ENCODE measurements at places on chromosomes 16 and 17.
A peak's percentile ranks its signal among the peaks of the same experiment; 100 is the strongest.

GRCh38 chr16:27408012-27408601 lies 6.1 kb downstream of the IL21R start:
- DNase-seq = peak; percentile 52

- no peak for DNase-seq
These were observed 205.6 kb downstream of the XYLT1 start for GRCh38 chr16:17265154-17265553.

DNA sequence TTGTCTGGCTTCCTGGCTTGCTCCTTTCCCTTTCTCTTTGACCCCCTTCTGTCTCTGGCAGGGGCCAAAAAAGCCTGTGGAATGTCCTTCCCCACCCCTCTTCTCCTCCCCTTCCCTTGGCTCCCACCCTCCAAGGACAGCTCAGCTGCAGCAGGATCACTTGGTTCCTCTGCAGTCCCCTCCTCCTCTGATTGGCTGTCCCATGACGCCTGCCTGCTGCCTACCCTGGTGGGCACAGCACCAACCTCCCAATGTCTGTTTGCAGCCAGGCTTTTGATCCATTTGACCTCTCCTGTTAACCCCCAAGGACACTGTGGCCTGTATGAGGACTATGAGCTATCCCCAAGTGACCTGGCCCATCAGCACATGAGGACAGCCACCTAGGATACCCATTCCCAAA lies 14.8 kb upstream of the MTMR4 start:
- DNase-seq = no peak

GRCh38 chr17:50264263-50265113 lies 9.8 kb upstream of the TMEM92 start:
- no peak for DNase-seq

- DNase-seq = peak; percentile 40
These were observed 57.8 kb upstream of the TEX2 start for GRCh38 chr17:64320613-64321553.

DNA sequence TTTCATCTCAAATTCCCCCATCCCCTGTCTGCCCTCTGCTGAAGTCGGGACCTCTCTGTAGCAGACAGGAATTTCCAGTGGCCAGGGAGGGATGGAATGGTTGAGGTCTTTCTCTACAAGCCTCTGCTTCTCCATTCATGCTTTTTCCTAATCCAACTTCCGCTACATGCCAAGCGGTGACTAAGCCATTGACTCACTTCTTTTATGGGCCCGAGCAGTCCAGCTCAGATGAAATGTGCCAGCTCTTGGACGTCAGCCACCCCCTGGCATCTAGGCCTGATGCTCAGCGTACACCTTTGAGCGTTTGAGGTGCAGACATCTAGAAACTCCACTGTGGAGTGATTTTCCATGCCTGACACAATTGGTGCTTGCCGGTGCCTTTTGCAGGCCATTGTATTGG lies 40.7 kb upstream of the GPR139 start:
- no peak for DNase-seq

DNA sequence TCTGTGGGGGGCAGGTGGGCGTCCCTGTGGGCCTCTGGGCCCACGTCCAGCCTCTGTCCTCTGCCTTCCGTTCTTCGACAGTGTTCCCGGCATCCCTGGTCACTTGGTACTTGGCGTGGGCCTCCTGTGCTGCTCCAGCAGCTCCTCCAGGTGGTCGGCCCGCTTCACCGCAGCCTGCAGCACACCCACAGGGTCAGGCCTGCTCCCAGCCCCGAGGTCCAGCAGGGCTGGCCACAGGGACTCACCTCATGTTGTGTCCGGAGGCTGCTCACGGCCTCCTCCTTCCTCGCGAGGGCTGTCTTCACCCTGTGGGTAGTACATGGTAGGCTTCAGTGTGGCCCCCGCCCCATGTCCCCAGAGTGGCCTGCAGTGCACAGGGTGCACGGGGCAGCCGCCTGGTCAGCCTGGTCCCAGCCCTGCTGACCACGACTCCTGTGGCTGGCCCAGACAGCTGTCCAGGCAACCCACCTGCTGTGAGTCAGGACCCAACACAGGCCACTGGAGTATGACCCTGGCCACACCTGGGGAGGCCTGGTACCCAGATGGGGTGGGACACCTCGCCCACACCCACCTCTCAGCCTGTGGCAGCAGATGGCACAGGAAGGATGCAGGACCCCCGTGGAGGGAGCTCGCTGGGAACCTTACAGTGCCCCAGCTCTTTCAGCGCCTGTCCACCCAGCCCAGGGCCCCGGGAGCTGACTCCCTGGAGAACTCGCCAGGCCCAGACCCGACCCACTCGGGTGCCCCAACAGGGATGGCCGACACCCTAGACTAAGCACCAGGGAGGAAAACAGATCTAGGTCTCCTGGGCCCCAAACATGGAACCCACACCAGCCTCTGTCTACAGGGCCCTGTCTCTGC lies 23.9 kb upstream of the AATK start:
- no peak for DNase-seq

DNA sequence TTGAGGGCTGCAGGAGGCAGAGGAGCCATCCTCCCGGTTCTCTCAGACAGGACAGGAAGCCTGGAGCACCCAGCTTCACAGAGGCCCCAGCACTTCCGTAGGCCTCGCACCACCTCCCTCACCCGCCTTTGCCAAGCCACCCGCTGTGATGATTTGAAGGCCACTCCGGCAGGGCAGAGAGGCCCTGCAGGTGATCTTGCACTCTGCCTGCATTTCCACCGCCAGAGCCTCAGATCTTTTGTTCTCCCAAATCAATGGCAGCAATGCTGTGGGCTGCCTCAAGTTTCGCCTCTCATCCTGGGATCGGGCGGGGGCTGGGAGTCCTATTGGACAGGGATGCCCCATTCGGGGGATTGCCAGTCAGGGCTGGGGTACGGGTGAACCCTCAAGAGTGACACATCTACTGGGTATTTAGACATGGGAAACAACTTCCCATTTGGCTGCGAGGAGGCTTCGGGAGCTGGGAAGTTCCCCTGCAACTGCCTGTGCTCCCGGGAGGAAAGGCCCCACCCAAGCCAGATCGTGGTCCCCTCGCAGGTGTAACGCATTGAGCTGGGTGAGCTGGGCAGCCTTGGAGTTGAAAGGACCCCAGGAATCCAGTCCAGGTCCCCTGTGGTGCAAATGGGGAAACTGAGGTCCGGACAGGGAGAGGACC lies 34.8 kb upstream of the PEMT start:
- no peak for DNase-seq

GRCh38 chr17:10144982-10145381 lies 53.4 kb downstream of the GAS7 start:
- no peak for DNase-seq

DNA sequence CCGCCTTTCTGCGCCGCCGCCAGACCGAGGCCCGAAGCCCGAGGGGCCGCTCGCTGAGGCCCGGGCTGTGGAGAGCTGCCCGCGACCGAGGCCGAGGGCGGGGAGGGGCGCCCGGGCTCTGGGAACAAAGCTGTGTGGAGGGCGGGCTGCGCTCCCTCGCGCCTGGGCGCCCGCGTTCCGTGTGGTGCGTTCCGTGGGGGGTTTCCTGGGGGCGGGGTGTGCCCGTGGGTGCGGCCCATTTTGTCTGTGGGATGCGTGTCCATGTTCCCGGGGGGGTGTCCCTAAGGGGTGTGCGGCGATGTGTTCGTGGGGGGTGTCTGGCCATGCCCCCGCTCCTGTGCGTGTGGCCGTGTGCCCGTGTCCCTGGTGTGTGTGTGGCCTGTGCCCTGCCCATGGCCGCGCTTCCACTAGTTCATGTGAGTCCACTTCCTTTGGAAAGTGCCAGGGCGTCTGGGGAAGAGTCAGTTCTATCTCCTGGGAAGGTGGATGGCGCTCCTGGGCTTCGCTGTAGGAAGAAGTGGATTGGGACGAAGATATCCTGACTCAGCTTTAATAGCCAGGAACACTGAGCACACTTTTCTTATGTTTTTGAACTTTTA lies 520 bp downstream of the JPT2 start:
- DNase-seq = peak; percentile 34

GRCh38 chr16:20348365-20349185 lies 3.9 kb downstream of the UMOD start:
- no peak for DNase-seq

DNA sequence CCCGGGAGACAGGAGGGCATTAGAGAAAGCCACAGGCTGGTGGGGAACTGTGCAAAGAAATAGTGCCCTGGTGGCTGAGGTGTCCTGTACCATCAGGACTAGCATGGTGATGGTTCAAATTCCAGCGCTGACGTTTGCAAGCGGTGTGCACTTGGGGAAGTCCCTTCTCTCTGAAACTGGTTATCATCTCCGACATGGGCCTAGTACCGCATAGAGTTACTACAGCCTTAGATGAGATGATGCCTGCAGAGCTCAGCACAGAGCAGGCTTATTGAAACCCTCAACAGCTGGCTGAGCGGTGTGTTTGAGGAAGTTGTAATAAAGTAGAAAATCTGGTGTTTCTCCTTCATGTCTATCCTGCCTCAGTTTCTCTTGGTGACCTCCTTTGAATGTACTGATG lies 136.7 kb upstream of the WSCD1 start:
- no peak for DNase-seq

DNA sequence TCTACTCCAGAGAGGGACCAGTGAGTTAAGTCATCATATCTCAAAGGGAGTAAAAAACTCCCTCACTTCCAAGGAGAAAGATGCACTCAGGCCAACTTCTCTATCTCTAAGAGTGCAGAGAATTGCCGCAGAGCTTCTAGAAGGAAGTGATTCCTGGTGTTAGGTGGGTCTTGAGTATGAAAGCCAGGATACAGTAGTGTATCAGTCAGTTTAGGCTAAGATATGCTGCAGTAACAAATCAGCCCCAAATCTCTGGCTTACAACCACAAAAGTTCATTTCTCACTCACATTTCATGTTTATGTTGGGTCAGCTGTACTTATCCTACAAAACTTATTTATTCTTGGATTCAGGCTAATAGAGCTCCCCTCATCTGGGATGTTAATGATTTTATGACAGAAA lies 106.3 kb downstream of the HS3ST4 start:
- no peak for DNase-seq

GRCh38 chr16:90009172-90009899 lies 9.9 kb downstream of the DBNDD1 start:
- DNase-seq = no peak

DNA sequence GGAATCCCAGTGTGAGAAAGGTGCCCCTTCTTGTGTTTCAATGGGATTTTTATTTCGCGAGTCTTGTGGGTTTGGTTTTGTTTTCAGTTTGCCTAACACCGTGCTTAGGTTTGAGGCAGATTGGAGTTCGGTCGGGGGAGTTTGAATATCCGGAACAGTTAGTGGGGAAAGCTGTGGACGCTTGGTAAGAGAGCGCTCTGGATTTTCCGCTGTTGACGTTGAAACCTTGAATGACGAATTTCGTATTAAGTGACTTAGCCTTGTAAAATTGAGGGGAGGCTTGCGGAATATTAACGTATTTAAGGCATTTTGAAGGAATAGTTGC lies 567 bp downstream of the UBB start:
- peak; percentile 29 for DNase-seq

DNA sequence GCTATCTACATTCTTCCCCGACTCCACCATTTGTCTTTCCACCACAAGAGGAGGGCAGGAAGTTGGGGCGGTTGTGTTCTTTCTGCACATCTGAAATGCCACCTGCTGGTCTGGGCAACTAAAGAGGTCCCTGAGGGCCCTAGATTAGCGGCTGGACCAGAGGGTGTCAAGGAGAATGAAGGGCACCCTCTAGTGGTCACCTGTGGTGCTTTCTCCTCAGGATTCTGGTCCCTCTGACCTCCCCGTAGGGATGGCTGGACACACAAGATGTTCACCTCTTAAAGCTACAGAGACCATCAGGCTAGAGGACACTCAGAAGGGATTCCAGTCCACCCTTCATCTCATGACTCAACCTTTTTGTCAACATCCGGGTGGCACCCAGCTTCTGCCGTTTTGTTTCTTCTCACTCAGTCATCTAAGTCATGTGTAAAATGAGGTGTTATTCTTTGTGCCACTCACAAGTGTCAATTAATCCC lies 2.9 kb upstream of the SCIMP start:
- peak; percentile 10 for DNase-seq

- DNase-seq = no peak
These were observed 9.5 kb upstream of the UNK start for GRCh38 chr17:75774991-75775668.

DNA sequence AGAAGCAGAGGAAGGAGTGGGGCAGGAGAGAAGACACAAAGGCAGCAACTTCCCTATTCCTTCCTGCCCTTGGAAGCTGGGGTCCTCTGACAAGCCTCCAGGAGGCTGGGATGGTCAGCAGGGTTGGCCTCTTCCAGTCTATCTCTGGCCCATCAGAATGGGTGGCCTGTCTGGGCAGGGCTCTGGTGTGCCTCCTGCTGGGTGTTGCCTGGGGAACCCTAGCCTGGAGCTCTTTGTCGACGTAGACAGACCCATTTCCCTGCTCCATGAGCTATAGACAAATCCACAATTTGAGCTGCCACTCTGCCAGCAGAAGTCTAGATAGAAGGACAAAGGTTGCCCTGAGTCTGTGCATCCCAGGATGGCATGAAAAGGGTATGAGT lies 11.4 kb downstream of the IGFBP4 start:
- no peak for DNase-seq

GRCh38 chr17:78342449-78343186 lies 17.3 kb downstream of the SOCS3 start:
- no peak for DNase-seq

DNA sequence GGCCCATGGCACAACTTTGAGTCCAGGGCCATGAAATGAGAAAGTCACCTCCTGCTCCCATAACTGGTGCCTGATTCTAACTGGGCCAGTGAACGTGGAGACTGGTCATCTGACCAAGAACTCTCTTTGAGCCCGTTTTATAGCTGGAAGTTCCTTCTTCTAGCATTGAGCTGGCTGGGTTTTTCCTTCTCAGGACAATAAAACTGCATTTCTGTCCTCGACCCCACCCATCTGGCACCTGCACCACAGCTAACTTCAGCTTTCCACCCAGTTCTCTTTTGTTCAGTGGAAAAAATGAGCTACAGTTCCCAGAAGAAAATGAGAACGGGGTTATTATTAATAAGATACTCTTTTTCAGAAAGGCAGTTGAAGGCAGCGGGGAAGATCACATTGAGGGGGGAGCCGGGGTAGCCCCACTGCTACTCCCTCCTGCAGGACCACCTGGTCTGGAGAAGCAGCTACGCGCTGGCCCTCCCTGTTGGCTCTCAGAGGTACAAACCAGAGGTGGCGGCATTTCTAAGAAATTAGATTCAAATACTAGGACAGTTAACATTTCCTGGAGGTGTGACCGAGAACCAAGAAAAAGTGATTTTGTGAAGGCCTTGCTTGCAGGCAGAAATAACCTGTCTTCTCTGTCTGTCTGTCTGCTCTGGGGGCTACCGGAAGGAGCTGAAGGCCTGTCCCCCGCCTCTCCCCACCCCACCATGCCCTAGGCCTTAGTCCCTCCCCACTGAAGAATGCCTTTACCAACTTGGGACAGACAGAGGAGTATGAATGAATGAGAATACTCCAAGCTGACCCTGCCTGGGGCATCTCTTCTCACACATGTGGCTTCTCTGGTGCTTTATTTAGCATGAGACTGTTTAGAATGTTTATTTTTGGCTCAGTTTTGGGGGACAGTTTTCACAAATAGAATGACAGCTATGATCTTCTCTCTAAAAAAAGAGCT lies 123.9 kb downstream of the XYLT1 start:
- DNase-seq = no peak
